ENCODE measurements at places on chromosomes 11 and 22.

GRCh38 chr11:66064571-66064970, 5.5 kb upstream of the PACS1 start:
- DNase-seq: no peak

- peak; percentile 19 for DNase-seq
Measured at GRCh38 chr11:121534131-121535093, 81.6 kb upstream of the SORL1-AS1 start.

GRCh38 chr11:44811841-44812448, 85.2 kb downstream of the TSPAN18 start:
- DNase-seq: no peak

DNA sequence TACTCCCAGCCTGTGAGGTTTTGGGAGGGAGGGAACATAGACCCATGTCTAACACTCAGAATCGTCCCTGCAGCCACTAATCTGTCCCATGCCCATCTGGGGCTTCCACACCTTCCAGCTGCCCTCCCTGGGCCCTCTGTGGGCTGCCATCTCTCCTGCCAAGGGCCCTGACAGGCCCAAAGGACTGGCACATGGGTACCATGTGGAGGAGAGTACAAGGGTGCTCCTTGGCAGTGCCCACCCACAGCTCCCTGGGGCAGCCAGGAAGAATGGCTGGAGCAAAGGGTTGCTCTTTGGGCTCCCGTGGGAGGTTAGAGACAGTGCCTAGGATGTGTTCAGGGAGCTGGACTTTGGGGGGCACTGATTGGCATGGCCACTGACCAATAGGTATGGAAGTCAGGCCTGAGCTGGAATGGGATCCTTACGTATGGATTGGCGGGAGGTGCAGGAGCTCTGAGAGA, 56.8 kb downstream of the CD82 start:
- DNase-seq: no peak

DNA sequence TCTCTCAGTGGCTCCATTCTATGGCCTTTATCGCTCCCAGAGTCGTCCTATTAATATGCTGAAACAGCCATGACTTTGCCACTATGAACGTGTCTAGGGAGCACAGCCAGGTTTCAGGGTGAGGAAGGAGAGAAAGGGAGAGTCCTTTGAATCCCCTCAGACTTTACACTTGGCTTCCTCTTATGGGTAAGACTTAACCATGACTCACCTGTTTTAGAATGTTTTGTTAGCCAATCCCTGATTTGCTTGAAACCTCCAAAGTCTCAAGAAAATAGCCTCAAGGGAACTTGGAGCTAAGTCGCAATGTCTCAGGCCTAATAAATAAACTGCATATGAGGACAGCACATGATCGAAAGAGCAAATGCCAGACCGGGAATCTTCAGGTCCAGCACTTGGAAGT, 131.2 kb upstream of the RCN1 start:
- no peak for DNase-seq

GRCh38 chr11:67025750-67026149, 2.8 kb downstream of the SYT12 start:
- no peak for DNase-seq

DNA sequence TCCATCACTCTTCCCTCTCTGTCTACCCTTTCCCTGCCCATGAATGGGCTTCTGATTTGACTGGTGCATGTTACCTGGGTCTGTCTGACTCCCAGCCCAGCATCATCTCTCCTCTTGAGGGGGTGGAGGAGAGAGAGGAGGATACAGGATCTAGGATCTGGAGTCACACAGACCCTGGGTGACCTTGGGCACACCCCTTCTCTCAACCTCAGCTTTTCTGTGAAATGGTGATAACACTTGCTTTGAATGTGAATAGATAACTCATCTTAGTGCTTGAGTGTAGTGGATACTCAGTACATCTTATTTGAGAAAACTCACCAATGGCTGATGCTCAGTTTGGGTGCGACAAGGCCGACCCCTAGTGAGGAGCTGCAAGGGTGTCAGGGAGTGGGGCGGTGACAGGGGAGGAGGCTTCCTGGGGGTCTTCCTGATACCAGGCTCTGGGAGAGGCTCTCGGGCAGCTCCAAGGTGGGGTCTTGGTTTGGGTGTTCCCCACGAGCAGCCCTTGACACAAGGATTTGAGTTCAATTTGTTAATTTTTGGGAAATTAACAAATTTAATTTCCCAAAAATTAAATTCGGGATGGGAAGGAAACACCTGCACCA, 9.0 kb downstream of the INCENP start:
- no peak for DNase-seq

DNA sequence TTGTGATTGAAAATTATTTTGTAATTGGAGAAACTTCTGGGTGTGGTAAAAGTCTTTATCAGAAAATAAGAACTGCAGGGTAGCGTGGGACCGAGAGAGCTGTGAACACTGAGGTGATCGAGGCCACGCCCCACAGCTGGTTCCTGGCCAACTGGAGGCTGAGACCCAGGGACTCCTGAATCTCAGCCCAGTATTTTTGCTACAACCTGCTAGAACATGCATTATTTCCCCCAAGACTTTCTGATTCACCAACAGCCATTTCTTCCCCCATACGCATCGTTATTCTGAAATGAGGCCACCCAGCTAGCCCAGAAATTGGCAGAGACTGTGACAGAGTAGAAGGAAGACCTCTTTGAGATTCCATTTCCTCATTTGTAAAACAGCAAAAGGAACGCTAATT, 3.4 kb upstream of the FGF19 start:
- DNase-seq: peak; percentile 65

DNA sequence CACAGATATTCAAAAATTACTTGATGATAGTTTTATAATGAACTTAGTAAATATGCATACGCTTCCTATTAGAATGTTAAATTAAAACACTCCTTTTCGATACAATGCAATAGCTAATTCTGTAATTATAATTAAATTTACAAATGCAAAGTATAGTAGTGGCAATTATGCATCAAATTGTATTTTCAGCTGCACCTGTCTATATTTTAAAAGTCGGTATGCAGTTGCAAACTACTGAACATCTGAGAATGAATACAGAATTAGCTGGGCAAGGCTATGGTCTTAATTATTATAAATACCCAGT, 110.4 kb upstream of the ARHGAP42 start:
- DNase-seq: no peak

DNA sequence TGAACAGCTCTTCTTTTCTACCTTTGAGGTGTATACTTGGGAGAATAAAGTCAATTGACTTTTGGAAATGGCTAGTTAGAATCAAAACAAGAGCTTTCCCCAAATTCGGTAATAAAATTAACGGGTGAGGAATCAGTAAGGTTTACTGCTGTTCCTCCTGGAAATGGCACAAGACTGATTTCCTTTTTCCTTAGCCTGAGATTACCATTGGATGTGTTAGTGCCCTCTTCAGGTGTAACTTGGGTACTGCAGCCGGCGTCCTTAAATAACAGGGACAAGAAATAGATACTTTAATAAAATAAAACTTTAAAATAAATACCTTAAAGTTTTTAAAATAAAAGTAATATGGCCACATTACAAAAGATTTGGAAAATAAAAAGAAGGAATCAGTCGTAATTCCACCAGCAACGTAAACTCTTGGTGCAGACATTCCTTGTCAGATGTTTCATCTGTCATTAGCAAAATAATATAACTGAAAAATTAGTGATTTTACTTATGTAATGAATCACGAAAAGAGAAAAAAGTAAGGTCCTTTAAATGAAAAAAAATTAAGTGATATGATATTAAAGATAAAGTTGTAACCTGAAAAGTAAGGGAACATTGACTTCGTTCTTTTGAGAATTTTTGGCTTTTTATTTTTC, 29.7 kb downstream of the ZFTA start:
- peak; percentile 87 for DNase-seq

- no peak for DNase-seq
Measured at GRCh38 chr11:12214751-12215150, 104.4 kb downstream of the MICAL2 start.

DNA sequence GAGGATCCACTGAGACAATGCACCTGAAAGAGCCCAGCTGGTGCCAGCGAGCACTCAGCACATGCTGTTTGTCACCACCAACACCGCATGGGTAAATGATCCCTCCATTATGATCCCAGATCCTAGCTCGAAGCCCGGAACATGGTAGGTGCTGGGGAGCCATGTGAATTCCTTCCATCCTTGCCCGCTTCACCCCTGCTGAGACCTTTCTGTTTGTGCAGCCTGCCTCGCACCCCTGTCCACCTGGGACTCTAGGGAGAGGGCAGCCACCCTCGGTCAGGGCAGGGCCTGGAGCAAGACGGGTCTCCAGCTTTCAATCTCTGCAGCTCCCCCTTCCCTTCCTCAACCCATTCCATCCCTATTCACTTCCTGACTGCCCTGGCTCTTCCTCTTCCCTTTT, 116.2 kb upstream of the ALX4 start:
- DNase-seq: no peak

- no peak for DNase-seq
Measured at GRCh38 chr22:25008666-25009065, 56.1 kb downstream of the KIAA1671 start.

- peak; percentile 91 for DNase-seq
Measured at GRCh38 chr11:44775366-44775984, 48.7 kb downstream of the TSPAN18 start.

- peak; percentile 50 for DNase-seq
Measured at GRCh38 chr11:85826116-85826855, 15.3 kb upstream of the SYTL2 start.

DNA sequence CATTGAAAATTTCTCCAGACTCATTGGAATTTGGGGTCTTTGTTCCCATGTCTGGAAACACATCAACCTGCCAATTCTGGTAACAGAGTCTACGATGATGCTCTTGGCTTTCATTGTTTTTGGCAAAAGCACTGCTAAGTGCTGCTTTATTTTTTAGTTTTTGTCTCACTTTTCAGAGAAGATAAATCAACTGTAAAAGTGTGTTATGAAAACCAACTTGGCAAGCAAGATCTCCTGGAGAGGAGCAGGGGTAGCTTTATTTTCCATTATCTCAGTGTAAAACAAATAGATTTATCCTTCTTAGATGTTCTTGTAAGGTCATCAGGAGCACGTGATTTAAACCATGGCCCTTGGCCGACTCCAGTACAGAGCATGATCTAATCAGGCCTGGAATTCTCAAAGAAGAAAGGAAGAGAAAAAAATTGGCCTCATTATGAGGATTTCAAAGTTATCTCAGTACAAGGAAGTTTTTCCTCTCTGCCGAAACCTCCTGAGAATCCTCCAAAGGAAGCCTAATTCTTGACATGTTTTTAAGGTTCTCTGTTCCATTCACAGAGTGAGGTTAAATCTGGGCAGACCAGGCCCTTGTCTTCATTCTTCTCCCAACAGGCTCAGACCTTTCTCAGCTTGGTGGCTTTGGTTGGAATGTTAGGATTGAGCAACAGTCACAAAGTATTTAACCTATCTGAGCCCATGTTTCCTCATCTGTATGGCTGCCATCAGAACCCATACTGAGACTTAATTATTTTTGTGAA, 16.4 kb upstream of the PAMR1 start:
- DNase-seq: no peak

GRCh38 chr11:1106387-1106786, 31.7 kb downstream of the MUC2 start:
- no peak for DNase-seq

GRCh38 chr22:44089717-44090570, 65.8 kb downstream of the PARVB start:
- no peak for DNase-seq

DNA sequence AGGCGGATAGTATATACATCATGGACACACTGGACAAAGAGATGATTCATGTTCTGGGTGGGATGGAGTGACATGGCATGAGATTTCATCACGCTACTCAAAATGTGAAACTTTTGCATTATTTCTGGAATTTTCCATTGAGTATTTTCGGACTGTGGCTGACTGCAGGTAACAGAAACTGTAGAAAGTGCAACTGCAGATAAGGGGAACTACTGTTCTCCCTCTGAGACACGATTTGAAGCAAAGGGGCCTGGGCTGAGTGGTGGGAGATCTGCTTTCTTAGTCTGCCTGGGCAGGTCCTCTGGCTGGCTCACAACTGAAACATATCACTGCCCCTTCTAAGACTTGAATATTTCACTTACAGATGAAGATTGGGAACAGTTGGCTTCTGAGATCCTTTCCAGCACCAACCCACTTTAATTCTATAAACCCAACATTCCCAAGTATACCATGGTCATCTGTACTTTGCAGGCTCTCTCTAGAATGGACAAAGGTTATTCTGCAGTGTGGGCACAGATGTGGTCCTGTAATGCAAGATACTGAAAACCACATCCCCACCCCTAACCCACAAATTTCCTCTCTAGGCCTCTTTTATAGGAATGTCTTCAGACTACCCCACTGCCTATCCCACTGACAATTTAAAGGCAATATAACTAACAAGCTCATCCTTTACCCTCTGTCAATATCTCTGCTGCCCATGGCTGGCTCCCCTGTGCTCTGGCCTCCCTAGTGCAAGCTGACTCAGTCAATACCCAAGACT, 121.1 kb downstream of the KCNC1 start:
- no peak for DNase-seq

DNA sequence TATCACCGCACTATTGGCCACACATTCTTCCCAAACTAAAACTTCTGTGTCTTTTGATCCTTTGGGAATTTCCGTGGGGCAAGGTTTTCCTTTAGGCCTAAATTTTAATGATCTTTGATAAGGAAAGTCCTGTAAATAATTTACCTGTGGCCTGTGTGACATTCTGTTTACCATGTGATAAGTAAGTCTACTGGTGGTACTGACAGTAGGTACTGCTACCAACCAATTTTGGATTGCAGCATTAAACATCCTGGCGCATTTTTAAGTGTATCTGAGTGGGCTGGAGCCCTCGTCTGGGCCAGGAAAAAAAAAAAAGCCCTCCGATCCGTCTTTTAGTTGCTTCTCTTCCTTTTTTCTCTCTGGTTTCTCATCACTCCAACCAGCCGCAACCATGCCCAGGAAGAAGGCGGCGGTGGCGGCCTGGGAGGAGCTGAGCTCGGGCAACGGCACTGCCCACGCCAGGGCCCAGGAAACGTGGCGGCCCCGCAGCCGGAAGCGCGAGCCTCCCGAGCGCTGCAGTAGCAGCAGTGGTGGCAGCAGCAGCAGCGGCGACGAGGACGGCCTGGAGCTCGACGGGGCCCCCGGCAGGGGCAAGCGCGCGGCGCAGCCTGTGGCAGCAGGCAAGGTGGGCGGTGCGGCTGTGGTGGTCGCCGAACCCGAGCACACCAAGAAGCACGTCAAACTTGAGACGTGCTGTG, 33.6 kb downstream of the ASRGL1 start:
- peak; percentile 38 for DNase-seq

DNA sequence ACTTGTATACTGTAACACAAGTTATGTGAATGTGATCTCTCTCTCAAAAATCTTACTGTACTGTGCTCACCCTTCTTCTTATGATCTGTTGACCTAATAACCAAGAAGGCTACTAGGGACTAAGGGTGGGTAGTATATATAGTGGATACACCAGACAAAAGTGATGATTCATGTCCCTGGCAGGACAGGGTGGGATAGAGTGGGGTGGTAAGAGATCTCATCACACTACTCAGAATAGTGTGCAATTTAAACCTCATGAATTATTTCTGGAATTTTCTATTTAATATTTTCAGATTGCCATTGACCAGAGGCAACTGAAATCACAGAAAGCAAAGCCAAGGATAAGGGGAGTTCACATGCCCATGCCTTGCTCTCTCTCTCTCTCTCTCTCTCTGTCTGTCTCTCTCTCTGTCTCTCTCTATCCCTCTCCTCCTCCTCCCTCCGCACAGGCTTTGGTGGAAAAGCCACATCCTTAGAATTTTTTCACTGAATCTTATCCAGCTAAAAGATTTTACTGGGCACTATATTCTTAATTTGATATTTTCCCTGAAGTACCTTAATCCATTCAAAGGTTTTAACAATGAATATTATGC, 12.0 kb upstream of the STK33 start:
- no peak for DNase-seq
